G401 (cell line): ENCODE measurements at places on chromosomes 12 and 14. TPM values are rescaled to one million over a fixed set of nuclear protein-coding genes. Genes with fewer than 3 reads are reported as not detected.

GRCh38 chr12:59010118-59010517, 89.8 kb upstream of the LRIG3 start:
- no peak for DNase-seq

DNA sequence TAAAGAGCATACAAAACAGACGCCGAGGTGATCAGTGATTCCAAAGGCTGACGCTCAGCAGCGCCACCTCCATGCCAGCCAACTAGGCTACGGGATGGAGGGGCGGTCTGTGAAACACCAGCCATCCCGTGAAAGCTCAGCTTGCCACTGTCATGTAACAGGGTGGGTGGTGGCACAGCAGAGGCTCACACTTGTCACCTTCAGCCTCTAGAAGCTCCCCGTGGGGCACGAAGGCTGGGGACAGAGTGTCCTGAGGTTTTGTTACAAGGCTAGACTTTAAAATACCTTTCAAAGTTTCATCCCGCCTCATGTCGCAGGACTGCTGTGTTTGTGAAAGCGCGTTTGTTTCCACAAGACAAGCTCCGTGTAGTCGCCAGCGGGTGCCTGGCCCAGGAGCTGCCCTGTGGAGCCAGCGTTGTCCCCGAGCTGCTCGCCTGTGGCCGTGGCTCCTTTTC, 20.7 kb downstream of the XRCC3 start:
- no peak for DNase-seq

SVOP gene
- total RNA-seq: 0.25 and 1.0 TPM in 2 replicates

MAP1LC3B2 gene
- total RNA-seq: 0.34 TPM in 1 of 2 replicates, not detected in the other
